ENCODE measurements at places on chromosomes 16 and 17. TPM values are rescaled to one million over a fixed set of nuclear protein-coding genes. Genes with fewer than 3 reads are reported as not detected.

DNA sequence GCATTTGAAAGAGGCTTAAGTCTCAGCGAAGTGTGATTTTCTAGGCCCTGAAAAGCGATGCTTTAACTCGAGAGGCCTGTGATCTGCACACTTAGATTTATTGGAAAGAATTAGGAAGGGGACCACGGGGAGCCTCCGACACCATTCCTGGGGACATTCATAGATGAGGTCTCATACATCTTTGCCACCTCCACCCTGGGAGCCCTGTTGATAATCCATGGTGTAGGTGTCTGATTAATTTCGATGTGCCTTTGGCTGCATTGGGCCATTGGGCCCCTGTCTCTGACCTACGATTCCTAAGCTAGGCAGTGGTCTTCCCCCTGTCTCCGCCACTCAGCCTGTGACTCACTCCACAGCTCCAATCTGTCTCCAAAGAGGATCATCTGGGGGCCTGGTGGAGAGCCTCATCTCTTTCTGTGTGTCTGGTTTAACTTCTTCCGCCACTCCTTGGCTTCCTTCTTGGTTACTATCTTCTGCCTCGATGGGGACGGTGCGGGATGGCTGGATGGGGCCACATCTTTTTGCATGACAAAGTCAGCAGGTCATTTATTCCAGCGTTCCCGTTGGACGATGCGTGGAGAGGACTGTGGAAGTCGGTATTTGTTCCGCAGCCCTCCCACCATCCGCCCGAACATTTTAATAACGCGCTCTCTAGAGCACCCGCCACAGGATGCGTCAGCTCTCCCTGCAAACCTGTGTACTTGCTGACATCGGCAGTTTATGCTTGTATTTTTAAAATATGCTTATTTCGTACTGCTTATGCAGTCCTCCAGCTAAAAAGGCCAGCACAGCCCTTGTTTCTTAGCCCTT is 109.3 kb downstream of the IRX3 start:
- no peak for DNase-seq

- no peak for DNase-seq
Measured at GRCh38 chr17:8862213-8863056, 5.0 kb downstream of the PIK3R6 start.

The KRT20 gene
- total RNA-seq = not detected

DNA sequence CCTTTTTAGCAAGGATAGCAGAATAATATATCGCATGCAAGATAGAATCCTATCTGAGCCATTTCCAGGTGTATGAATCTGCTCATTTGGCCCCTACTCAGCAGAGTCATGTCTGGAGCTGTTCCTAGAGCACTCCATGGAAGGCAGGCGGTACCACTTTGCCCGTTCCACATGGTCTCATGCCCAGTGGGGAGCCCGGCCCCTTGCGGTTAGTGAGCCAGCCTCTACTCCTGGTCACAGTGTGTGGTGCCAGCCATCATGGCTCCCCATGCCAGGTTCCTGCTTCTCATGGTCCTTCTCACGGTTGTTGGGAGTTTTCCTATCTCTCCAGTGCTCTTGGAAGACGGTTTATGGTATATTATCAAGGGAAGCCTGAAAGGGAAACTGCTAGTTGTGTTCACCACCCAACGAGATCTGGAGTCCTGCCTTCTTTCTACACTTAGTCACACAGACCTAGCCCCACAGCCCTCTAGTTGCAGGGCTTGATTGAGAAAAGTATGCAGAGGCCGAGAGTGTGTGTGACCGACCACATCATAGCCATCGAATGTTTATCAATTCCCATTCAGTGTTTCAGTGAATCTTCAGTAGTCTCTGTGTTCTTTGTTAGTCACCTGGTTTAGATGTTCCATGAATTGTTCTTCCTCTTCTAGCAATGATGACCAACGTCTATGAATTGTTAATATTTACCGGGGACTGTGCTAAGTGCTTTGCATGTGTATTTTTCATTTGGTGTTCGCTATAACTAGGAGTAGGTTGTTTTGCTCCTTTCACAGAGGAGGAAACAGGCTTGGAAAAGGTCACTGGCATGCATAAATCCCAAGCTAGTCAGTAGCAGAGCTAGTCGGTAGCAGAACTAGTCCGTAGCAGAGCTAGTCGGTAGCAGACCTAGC is 9.6 kb downstream of the JPT2 start:
- no peak for DNase-seq

The SPN gene
- 341 TPM for total RNA-seq

DNA sequence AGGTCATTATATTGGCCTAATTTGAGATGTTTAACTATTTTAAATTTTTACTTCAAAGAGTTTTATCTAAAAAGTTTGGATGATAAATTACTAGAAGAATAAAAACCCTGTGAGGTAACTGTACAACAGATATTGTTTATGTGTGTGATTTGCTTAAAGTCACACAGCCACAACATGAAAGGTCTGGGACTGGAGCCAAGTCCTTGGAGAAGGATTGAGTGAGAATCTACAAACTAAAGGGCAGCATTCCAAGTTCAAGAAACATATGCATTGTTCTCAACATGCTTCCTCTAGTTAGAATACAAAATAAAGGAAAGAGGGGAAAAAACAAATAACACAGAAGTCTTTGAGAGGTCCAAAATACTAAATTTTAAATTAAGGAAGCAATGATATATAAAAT is 131.5 kb upstream of the MON1B start:
- no peak for DNase-seq

The CRYM gene
- not detected for total RNA-seq

- DNase-seq = no peak
Measured at GRCh38 chr16:58345574-58346354, 46.5 kb upstream of the GINS3 start.

The MAZ gene
- total RNA-seq = 376 TPM

DNA sequence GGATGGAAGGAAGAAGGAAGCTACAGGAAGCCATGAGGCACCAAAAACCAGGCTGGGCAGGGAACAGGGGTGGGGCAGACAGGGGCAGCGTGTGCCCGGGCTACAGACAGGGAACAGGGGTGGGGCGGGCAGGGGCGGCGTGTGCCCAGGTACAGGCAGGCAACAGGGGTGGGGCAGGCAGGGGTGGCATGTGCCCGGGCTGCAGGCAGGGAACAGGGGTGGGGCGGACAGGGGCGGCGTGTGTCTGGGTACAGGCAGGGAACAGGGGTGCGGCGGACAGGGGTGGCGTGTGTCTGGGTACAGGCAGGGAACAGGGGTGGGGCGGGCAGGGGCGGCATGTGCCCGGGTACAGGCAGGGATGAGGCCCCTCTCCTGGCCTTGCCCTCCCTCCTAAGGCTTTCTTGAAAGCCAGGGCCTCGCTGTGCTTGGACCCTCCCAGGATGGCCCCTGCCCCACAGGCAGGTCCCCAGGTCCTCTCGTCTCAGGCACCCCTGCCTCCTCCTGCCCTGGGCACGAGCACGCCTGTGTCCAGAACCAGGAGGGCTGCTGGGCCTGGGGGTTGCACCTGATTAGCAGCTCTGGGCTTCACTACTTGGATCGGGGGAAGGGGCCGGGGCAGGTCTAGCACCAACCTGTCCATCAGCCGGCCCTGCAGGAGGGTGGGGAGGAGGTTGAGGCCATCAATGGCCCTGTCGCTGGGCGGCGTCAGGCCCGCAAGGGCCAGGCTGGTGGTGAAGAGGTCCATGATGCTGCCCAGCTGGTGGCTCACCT is 14.5 kb upstream of the APRT start:
- no peak for DNase-seq

DNA sequence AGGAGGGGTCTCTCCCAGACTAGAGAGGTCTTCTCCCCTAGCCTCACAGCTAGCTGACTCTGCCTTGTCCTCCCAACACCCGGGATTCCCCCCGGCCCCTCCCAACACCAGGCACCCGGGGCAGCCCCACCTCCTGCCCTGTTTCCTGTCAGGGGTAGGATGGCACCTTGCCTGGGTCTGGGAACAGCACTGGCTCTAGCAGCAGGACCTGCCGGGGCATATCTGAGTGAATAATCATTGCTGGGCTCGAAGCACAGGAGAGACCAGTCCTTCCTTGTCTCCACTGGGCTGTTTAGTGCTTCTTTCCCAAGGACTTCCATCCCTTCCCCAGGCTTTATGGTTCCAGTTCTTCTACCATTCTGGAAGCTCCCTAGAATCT is 25.7 kb downstream of the MINK1 start:
- DNase-seq = no peak

The ORMDL3 gene
- total RNA-seq = 104 TPM

- no peak for DNase-seq
Measured at GRCh38 chr17:77085926-77086432, 54.8 kb upstream of the SEC14L1 start.

GRCh38 chr17:16106161-16106891 is 106.7 kb downstream of the TTC19 start:
- no peak for DNase-seq

The ASB16 gene
- total RNA-seq = not detected

DNA sequence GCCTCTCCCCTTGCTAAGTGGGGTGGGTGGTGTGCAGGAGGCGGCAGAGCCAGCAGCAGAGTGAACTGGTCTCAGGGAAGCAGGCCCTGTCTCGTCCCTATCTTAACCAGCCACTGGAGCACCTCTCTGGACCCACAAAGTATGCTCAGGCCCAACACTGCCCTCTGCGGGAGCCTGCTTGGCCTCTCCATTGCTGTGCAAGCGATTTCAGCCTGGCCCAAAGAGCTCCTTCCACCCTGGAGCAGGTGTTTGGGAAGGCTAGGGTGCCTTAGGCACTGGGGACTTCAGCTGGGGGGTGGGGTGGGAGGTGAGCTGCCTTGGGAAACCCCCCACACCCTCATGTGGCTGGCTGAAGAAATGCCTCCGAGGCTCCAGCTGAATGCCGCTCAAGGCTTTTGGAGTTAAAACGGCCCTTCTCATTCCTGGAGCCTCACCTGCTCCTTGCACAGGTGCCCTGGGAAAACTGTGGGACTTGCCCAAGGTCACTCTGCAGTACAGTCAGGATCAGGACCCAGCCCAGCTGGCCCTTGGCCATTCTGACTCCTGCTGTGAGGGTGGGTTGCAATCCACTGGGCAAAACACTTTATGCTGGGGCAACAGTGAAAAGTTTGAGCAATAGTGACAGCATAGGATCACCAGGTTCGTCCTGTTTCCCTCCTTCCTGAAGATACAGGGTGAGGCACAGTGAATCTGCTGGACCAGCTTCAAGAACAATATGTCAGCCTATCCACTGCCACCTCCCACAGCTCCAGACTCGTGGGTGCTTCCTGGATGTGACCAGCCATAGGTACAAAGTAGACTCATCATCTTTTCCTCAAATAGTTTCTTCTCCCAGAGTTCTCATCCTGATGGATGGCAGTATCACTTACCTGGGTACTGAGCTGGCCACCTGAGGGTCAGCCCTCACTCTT is 5.9 kb upstream of the UBE2O start:
- no peak for DNase-seq
